ENCODE measurements at places on chromosomes 3 and 15. TPM values are rescaled to one million over a fixed set of nuclear protein-coding genes. Genes with fewer than 3 reads are reported as not detected.

IQCF5 gene
- not detected for total RNA-seq

FRMD4B gene
- total RNA-seq = 60.7 TPM

DNA sequence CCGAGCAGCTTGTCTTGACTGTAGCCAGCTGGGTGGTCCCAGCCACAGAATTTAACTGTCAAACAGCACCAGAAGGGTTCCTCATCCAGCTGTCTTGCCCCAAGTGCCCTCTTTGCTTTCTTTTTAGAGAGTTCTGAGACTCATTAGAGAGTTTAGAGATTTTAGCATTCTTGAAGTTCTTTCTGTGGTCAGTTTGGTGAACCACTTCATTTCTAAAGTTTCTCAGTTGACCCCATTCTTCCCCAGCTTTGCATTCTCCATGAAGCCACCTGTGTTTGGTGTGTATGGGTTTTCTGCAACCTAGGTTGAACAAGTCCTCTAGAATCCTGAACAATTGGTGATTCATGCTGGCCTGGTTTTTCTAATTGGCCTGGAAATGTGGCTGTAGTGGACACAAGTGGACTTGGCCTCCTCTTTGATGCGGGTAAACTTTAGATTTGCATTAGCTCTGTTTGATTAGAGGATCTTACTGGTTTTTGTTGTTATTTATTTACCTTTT, 33.7 kb downstream of the FLNB start:
- DNase-seq = no peak

DNA sequence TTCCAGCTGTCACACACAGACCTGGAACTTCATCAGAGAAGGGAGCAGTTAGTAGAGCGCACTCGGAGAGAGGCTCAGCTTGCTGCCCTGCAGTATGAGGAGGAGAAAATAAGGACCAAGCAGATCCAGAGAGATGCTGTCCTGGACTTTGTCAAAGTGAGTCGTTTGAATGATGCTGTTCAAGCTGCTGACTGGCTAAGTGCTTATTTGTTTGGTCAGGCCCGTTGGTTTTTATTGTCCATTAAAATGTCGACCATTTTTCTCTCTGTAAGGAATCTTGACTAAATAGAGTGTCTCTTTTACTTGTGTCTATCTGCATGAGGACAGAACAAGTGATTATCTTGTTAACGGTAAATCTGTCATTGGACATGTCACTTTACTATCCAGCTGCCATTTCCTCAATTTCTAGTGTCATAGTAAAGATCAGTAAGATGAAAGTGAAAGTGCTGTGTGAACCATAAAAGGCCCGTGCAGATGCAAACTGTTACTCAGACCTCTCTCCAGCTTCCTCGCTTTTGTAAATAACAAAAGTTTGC, 56.9 kb downstream of the LRCH3 start:
- DNase-seq = no peak
